ENCODE measurements at places on chromosomes 7 and 10.

DNA sequence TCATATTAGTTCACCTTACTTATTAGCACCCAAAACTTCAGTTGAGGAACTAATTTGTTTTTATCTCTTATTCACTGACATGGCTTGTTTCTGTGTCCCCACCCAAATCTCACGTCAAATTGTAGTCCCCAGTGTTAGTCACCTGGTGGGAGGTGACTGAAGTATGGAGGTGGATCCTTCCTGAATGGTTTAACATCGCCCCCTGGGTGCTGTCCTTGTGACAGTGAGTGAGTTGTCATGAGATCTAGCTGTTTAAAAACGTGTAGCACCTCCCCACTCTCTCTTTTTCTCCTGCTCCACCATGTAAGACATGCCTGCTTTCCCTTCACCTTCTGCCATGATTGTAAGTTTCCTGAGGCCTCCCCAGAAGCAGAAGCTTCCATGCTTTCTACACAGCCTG lies 75.0 kb upstream of the HECTD2 start:
- no peak overlapping the region for H3K27ac ChIP-seq
- H3K4me1 ChIP-seq: no peaks in the 10 kb centered on the region
- no peak for DNase-seq
- H3K4me3 ChIP-seq: no peak overlapping the region

DNA sequence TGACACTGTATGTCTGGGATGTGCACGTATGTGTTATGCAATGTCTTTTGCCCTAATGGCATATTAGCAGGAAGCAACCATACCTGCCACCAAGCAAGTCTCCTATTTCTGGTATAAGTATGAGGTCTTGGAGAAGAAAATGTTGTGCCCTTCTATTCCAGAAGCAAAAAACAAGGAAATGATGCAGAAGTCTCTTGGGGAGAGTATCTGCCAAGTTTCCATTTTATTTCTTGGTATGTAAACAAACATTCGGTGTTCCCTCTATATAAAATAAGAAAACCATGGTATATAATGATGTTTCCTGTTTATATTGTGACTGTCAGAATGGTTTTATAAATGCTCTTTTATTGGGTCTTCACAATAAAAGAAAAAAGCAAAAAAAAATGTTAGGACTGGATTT lies 19.3 kb upstream of the MYO3A start:
- no peak overlapping the region for H3K4me3 ChIP-seq
- H3K27ac ChIP-seq: no peak overlapping the region
- no peaks in the 10 kb centered on the region for H3K4me1 ChIP-seq

DNA sequence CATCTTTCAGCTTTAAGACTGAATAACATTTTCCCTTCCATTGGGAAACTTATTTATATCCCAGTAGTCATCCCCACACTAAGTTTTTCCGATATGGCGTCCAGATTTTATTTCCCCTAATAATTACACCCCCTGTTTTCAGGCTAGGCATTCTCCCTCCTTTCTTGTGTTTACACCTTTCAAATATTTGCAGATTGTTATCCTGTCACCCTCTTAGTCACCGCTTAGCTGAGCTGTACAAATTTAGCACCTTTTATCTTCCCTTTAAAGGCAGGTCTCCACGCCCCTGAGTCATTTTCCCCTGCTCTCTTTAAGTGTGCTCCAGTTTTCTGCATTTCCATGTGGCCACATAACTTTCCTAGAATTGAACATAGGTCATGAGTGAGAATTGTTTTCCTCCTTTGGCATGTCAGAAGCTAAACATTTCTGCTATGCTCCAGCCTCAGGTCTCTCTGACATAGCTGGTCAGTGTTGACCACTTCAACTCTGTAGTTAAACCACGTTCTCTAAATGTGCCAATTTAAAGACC lies 47.4 kb downstream of the LRRC4 start:
- no peak for DNase-seq
- no peaks in the 10 kb centered on the region for H3K27me3 ChIP-seq
- no peak overlapping the region for H3K27ac ChIP-seq

GRCh38 chr10:57664815-57665214 lies 602.9 kb downstream of the IPMK start:
- DNase-seq: no peak
- no peaks in the 10 kb centered on the region for H3K36me3 ChIP-seq
- H3K27ac ChIP-seq: no peak overlapping the region
- no peaks in the 10 kb centered on the region for H3K4me1 ChIP-seq
- H3K4me3 ChIP-seq: no peak overlapping the region

- no peaks in the 10 kb centered on the region for H3K36me3 ChIP-seq
- H3K27ac ChIP-seq: no peak overlapping the region
- H3K4me3 ChIP-seq: no peak overlapping the region
These were observed 282.4 kb downstream of the EXOC4 start for GRCh38 chr7:133535308-133535707.

DNA sequence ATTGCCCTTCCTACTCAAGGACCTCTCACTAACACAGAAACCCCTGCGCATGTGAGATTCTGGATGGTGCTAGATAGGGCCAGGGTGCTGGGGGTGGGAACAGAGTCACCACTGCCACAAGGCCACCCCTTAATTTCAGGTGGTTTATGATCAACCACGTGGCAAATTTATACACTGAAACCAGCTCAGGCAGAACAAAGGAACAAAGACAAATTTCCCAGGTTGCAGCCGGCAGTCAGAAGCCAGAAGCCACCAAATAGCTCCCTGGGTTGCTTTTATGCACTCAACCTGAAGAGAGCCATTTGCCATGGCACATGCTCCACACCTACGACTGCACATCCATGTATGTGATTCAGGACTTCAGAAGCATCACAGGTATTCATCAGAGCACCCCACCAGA lies 2.5 kb downstream of the VOPP1 start:
- DNase-seq: peak; percentile 83
- H3K27ac ChIP-seq: peak overlapping the region; percentile 93
- peak overlapping the region; percentile 95 for H3K4me3 ChIP-seq
- no peaks in the 10 kb centered on the region for H3K36me3 ChIP-seq

DNA sequence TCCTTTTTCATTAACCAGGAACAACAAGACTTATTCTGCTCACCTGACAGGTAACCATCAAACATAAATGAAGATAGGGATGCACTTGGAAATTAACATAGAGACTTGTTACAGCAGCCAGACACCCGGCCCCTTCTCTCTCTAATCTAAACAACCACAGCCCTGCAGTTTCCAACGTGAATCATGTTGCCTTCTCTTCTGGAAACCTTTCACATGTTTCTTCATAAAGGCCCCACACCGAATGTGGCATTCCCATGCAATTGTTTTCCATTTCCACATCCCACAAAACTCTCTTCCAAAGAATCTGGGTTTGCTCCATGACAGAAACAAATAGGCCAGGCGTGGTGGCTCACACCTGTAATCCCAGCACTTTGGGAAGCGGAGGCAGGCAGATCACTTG lies 15.0 kb upstream of the WDR86 start:
- no peaks in the 10 kb centered on the region for H3K36me3 ChIP-seq
- H3K4me1 ChIP-seq: peaks cover 10% of the 10 kb centered on the region
- H3K27me3 ChIP-seq: no peaks in the 10 kb centered on the region
- no peak for DNase-seq
- H3K4me3 ChIP-seq: no peak overlapping the region

GRCh38 chr7:45649560-45650346 lies 75.6 kb downstream of the ADCY1 start:
- H3K27ac ChIP-seq: no peak overlapping the region
- no peaks in the 10 kb centered on the region for H3K4me1 ChIP-seq
- H3K36me3 ChIP-seq: no peaks in the 10 kb centered on the region
- no peak overlapping the region for H3K4me3 ChIP-seq

GRCh38 chr10:30671026-30671616 lies 41.6 kb upstream of the LYZL2 start:
- no peak overlapping the region for H3K27ac ChIP-seq
- peak; percentile 70 for DNase-seq
- peak overlapping the region; percentile 56 for H3K4me3 ChIP-seq
- peaks cover 21% of the 10 kb centered on the region for H3K4me1 ChIP-seq

- no peak overlapping the region for H3K27ac ChIP-seq
- H3K4me1 ChIP-seq: peaks cover 36% of the 10 kb centered on the region
- peak; percentile 21 for DNase-seq
- no peaks in the 10 kb centered on the region for H3K27me3 ChIP-seq
- H3K36me3 ChIP-seq: no peaks in the 10 kb centered on the region
- H3K4me3 ChIP-seq: no peak overlapping the region
These were observed 8.1 kb upstream of the ARHGAP22 start for GRCh38 chr10:48613016-48613415.

GRCh38 chr7:157657741-157658740 lies 321.2 kb downstream of the DNAJB6 start:
- H3K4me3 ChIP-seq: peak overlapping the region; percentile 54
- H3K27ac ChIP-seq: no peak overlapping the region
- peaks cover 80% of the 10 kb centered on the region for H3K27me3 ChIP-seq
- no peak for DNase-seq
- no peaks in the 10 kb centered on the region for H3K36me3 ChIP-seq

DNA sequence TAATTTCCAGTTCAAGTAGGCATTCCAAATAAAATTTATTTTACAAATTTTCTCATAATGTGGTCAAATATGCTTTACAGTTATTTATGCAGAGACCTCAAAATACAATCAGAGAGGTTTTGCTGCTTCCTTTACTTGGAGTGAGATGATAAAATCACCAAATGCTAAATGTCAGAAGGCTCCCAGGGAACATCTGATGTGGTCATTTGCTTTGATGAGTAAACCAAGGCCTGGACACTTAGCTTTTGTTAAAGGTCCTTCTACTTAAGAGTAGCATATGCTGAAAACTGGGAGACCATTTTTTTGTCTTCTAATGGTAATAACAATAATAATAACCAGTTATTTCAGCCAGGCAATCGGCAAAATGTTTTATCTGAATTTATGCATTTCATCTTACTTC lies 60.6 kb upstream of the AKR1E2 start:
- H3K36me3 ChIP-seq: no peaks in the 10 kb centered on the region
- no peaks in the 10 kb centered on the region for H3K4me1 ChIP-seq
- DNase-seq: no peak
- H3K27ac ChIP-seq: no peak overlapping the region
- no peak overlapping the region for H3K4me3 ChIP-seq
- no peaks in the 10 kb centered on the region for H3K27me3 ChIP-seq

- DNase-seq: no peak
- H3K27me3 ChIP-seq: no peaks in the 10 kb centered on the region
- H3K4me1 ChIP-seq: peaks cover 35% of the 10 kb centered on the region
- H3K4me3 ChIP-seq: no peak overlapping the region
- H3K36me3 ChIP-seq: no peaks in the 10 kb centered on the region
These were observed 1.9 kb downstream of the AGBL3 start for GRCh38 chr7:134988161-134988560.

- DNase-seq: no peak
- H3K4me1 ChIP-seq: no peaks in the 10 kb centered on the region
- no peaks in the 10 kb centered on the region for H3K27me3 ChIP-seq
- H3K36me3 ChIP-seq: no peaks in the 10 kb centered on the region
- H3K4me3 ChIP-seq: no peak overlapping the region
- no peak overlapping the region for H3K27ac ChIP-seq
These were observed 1.1 kb upstream of the DIP2C start for GRCh38 chr10:690372-691161.

DNA sequence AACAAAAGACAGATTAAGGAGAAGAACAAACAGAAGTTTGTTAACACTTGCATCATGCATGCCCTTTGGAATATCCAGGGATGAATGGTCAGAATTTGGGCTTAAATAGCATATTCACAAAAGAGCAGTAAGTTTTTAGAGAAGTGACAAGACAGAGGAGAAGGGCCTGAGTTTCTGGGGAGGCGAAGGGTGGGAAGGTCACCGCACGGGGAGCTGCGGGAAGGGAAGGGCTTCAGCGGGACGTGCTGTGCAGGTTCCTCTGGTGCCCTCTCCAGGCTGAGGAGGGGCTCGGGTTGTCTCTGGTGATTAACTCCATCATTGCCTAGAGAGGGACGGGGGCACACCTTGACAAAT lies 10.4 kb upstream of the ZNF22 start:
- no peak overlapping the region for H3K4me3 ChIP-seq
- peaks cover 13% of the 10 kb centered on the region for H3K4me1 ChIP-seq
- no peak overlapping the region for H3K27ac ChIP-seq
- no peak for DNase-seq
- H3K36me3 ChIP-seq: peaks cover 13% of the 10 kb centered on the region
- no peaks in the 10 kb centered on the region for H3K27me3 ChIP-seq

DNA sequence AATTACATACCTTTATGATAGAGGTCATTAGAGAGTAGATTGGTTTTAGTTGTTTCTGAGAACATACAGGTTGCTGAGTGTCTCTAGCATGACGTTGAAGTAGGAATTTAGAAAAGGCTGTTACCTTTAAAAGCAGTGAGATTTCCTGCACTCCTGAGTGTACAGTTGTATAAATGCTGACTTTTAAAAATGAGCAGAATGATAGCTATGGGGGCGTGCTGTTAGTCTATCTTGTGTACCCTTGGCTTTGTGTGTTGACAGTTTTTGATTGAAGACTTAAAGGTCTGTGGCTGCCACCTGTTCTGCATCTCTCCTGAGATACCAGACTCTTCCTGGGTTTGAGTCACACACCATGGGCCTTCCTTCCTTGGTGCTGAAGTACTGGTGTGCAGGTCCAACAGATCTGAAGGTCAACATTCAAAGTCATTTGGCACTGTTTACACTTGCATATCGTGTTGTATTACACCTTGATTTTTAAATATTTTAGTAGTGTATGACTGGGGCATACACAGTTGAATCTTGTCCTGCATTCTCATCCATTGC lies 23.8 kb downstream of the DNAJB6 start:
- no peak overlapping the region for H3K4me3 ChIP-seq
- no peaks in the 10 kb centered on the region for H3K4me1 ChIP-seq
- no peaks in the 10 kb centered on the region for H3K27me3 ChIP-seq
- DNase-seq: no peak
- peaks cover 25% of the 10 kb centered on the region for H3K36me3 ChIP-seq

DNA sequence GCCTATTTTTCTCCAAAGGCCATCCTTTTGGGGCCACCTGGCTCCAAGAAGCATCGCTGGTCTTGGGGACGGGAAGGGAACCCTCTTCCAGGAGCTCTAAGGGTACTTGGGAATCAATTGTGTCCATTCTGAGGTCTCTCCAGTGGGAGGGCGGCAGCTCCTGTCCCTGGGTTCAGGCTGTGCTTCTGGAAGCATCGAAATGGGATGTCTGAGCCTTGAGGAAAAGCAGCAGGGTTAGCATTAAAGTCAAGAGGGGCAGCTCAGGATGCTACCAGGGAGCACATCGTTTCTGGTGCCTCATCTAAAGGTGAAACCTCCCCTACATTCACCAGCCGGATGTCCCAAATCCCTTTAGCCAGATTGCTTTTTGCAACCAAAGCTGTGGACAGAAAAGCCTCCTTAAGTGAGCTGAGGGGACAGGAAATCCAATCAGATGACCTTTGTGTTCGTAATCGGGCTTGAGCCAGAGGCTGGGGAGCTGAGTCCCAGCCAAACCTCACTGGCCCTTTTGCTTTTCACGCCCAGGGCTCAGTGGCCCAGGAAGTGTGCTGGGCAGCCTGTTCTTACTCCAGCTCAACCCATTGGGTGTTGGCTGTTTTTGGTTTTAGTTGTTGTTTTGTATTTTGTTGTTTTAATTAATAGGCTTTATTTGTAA lies 88.8 kb upstream of the ANLN start:
- H3K27me3 ChIP-seq: no peaks in the 10 kb centered on the region
- no peaks in the 10 kb centered on the region for H3K36me3 ChIP-seq
- no peak for DNase-seq
- H3K4me3 ChIP-seq: no peak overlapping the region
- H3K27ac ChIP-seq: no peak overlapping the region
